ENCODE measurements at places on chromosomes 1 and 21. TPM values are rescaled to one million over a fixed set of nuclear protein-coding genes. Genes with fewer than 3 reads are reported as not detected.
A peak's percentile ranks its signal among the peaks of the same experiment; 100 is the strongest.

GRCh38 chr21:45424854-45425795, 20.2 kb downstream of the COL18A1 start:
- DNase-seq: no peak

- DNase-seq: no peak
Observed at GRCh38 chr1:222087221-222087920, 345.5 kb upstream of the DUSP10 start.

DNA sequence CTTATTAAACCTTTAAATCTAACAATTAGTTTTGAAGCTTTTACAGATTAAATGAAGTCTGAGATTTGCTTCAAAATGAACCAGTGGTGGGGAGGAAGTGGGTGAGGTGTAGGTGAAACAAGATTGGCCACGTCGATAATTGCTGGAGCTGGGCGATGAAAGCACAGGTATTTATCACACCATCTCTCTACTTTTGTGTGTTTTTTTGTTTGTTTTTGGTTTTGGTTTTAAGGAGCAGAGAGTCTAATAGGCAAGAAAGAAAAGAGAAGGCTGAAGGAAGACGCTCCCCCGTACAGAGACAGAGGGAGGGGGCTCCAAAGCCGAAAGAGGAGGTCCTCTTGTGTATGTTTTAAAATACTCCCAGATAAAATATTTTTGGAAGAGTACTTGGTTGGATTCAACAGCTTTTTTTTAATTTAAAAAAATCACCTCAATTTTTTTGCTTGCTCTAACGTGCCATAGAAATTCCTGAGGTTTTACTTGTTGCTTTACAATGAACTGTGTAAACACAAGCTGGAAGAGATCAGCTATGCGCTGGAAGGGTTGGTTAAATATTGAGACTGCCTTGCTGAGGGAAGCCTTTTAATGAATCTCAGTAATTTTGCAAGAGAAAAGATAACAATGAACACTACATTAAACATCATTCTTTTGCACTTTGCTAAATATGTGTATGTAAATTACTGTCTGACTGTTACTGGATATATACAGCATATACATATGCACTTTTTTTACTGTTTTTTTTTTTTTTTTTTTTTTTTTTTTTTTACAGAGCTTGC, 6.7 kb upstream of the LGALS8 start:
- no peak for DNase-seq

DNA sequence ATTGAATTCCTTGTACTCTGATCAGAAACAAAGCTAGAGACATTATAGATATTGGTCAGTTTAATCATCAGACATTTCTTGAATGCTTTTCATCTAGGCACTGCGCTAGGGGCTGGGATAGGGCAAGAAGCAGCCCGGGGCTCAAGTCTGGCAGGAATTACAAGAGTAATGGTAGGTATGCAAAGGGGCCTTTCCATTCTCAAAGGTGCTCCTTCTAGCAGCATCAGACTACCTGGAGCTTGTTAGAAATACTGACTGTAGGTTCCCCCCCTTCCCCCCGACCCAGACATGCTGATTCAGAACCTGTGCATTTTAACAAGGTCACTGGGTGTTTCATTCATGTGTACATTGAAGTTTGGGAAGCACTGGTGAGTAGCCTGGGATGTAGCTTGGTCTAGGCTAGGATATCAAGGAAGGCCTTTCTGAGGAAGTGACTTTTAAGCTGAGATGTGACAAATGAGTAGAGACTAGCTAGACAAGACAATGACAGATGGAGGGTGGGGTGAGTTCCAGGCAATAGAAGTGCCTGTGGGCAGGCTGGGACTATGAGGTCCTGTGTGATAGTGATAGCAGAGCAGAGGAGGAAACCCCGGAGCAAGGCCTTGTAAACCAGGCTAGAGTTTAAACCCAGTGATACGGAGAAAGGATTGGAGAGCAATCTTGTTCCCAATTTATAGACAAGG, 26.3 kb downstream of the NFASC start:
- no peak for DNase-seq

DNA sequence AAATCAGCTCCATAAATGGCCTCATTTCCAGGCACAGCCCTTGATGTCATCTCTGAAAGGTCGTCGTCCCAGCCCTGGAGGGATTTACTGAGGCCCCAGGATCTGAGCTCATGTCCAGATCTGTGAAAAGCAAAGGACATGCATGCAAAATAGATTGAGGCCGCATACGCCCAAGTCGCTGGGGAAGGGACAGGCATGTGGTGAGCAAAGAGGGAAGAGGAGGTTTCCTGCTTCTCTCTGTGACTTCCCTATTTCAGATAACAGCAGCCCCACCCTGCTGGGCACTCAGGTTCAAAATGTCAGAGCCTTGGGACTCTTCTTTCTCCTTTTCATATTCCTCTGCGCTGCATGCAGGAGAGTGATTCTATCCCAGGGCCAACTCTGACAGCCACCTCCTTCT, 197.2 kb downstream of the ADSS2 start:
- DNase-seq: no peak

DNA sequence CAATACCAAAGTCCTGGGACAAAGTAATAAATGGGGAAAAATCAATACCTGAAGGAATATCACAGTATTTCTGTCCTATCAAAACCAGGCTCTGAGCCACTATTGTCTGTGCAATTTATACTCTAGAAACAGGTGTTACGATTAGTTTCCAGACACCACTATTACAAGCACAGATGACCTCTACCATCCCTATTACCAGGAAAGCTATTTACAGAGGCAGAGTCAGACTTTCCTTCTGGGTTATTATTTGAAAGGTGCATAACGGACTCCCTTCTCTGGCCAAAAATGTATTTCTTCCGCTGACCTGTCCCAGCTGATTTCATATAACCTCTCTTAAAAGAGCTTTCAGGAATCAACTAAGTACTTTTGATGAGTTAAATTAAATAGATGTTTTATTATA, 154.6 kb upstream of the LRRC7 start:
- DNase-seq: no peak

- peak; percentile 18 for DNase-seq
Observed at GRCh38 chr21:36156815-36157670, at the start of gene DOP1B. DOP1B (plus strand) TSS chr21:36156824; CDS start chr21:36164734, 7,910 bp downstream.

DNA sequence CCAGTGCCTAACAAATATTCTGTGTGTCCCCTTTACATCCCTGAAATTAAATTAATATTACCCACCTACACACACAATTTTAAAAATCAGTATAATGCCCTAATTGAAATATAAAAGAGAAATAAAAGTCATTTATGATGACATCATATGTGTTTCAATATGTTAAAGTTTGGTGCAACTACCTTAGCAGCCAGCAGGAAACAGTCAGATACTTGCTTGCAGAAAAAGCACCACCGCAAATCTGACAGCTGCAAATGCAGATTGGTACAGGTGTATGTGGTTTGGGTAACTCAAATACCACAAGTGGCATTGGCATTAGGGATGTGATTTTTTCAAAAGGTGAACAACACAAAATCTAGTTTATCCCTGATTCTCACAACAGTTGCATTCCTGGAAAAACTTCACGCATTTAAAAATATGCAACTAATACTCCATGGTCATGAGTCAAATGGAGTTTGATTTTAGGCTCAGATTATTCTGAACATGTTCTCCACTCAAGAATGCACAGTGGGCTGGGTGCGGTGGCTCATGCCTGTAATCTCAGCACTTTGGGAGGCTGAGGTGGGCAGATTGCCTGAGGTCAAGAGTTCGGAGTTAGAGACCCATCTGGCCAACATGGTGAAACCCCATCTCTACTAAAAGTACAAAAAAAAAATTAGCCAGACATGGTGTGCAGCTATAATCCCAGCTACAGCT, 106.3 kb downstream of the EDEM3 start:
- no peak for DNase-seq

DNA sequence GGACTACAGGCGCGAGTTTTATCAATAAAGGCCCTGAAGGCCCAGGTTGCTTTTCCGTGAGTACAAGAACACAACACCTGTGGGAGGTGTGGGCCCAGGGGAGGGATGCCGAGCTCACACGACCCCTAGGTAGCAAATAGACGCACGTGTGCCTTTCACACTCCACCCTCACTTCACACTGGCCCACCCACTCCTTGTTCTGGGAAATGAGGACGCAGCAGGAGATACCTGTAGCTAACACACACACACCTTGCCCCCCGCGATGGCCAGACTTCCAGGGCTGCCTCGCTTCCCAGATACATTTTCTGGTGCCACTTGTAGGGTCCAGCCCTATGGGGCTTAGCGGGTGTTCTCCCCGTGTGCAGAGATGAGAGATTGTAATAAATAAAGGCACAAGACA, 4.3 kb upstream of the CCDC27 start:
- no peak for DNase-seq

- DNase-seq: no peak
Observed at GRCh38 chr1:19220991-19221390, 10.9 kb upstream of the UBR4 start.

Gene LAMC2
- 0.03 TPM for total RNA-seq

Gene KRTAP27-1
- not detected for total RNA-seq

DNA sequence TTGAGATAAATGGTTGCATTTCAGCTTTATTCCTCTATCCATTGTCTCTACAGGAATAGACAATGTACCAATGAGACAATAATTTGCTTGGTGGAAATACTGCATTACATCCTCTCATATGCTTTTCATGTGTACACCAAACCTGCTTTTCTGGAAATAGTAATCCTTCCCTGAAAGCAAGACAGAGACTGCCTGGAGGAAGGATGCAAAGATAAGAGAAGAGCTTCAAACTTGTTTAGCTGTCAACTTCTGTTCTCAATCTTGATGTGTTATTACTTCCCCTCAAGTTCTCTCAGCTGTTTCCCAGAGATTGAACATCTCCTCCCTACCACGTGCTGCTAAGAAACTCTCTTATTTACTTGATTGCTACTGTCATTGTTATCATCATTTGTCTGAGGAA, 1125.4 kb upstream of the TMPRSS15 start:
- DNase-seq: no peak

Gene TRIM46
- total RNA-seq: 3.5 TPM

Gene ACKR1
- 0.46 TPM for total RNA-seq

DNA sequence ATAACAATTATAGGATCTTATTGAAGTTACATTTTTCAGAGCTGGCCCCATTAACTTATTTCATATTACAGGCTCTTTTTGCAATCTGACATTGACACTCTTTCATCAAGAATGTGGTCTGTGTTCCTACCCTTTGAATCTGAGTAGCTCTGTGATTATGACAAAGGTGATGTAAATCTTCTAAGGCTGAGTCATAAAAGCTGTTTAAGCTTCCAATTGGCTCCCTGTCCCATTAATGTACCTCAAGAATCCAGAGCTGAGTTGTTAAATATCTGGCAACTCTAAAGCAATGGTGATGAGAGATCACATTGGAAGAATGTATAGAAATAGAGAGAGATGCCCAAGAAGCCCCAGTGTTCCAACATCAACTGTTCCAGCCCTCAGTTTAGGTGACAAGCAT, 178.5 kb upstream of the DEPDC1 start:
- no peak for DNase-seq

DNA sequence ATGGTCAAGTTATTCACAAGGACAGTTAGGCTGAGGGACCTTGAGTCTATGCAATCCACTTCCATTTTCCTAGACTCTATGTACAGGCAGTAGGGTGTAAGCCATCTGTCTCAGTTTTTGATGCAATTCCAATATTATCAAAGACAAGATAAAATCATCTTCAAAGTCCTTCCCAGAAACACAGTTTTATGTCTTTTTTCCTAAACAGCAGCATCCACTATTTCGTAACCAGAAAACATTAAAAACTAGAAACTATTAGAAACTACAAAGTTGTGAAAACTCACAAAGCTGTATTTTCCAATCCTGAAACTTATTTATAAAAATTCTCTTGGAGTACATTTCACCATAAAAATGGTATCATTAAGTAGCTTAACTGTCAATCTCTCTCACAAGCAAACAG, 93.8 kb downstream of the EPS15 start:
- no peak for DNase-seq

DNA sequence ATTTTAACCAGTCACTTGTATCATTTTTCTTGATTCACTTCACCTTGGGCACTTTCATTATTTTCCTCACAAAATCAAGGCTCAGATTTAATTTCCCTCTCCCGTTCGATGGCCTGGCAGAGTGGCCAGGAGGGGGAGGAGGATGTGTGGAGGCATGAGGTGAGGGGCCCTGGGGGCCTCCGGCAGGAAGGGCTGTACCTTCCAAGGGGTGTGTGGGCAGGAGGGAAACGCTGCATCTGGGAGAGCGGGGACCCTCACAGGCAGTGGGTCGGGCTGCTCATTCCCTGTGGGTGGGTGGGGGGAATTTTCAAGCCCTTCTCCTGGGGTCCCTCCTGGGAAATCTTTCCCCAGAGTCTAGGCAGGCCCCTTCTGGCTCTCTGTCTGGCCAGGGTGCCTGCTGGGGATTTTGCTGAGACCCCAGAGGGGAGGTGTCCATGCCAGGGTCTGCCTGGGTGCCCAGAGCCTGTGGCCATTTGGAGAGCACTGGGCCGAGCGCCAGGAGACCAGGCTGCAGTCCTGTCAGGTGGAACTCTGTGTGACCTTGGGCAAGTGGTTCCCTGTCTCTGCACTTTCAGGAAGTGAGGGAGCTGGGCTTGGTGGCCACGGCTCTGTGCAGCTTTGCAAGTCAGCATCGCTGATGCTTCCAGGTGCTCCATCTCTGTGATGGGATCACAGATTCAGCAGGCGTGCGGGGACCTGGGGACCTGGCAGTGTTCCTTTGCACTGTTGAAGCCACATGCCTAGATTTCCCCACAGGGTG, 81.9 kb upstream of the C1orf174 start:
- no peak for DNase-seq

Gene S100A1
- not detected for total RNA-seq

DNA sequence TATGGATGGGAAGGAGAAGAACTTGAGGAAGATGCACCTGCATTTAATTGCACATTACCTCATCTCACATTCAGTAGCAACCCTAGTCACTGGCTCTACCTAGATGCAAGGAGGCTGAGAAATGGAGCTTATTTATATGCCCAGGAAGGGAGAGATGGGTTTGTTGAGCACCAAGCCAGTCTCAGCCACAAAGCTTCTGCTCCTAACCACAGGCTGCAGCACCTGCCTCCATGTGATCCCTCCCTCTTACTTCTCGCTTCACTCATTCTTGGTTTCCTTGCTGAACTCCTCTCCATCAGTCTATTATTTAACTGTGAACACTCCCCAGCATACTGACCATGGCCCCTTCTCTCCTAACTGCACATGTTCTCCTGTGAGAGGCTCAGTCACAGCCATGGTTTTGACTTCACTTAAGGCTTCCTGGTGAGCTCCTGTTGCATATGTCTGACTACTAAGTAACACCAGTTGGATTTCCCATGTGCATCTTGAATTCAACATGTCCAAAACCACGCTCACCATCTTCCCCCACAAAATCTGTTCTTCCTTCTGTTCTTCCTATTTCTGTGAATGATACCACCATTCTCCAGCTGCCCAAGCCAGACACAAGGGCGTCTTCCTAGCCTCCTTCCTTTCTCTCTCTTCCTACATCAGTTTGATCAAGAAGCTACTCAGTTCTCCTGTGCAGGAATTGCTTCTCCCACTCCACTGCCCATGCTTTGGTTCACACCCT, 139.8 kb downstream of the AK5 start:
- no peak for DNase-seq

Gene GSTM5
- not detected for total RNA-seq

DNA sequence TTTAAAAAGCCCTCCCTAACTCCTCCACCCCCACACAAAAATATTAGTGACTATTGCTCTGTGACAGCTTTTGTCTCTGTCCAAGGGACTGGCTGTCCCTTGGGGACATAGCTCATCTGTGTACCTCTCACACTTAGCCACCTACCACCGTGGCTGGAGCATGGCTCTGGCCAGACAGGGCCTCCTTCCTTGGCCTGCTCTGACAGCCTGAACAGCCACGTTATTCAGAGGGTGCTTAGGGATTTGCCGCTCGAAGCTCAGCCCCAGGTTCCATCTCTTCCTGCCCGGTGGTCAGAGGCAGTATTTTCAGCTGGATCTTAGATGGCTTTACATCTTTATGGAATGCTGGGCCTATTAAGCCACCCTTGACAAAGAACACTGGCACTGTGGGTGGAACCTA, 6.1 kb upstream of the CELSR2 start:
- DNase-seq: no peak

GRCh38 chr1:49356594-49356993, 579.9 kb upstream of the BEND5 start:
- no peak for DNase-seq

Data from activated T-cell treated with anti-CD3 and anti-CD28 coated beads, Interleukin-2, amount 50 U/mL, for 4 hours (primary cell).